T1000 (cell line): ENCODE measurements at places on chromosomes 13 and 19.

DNA sequence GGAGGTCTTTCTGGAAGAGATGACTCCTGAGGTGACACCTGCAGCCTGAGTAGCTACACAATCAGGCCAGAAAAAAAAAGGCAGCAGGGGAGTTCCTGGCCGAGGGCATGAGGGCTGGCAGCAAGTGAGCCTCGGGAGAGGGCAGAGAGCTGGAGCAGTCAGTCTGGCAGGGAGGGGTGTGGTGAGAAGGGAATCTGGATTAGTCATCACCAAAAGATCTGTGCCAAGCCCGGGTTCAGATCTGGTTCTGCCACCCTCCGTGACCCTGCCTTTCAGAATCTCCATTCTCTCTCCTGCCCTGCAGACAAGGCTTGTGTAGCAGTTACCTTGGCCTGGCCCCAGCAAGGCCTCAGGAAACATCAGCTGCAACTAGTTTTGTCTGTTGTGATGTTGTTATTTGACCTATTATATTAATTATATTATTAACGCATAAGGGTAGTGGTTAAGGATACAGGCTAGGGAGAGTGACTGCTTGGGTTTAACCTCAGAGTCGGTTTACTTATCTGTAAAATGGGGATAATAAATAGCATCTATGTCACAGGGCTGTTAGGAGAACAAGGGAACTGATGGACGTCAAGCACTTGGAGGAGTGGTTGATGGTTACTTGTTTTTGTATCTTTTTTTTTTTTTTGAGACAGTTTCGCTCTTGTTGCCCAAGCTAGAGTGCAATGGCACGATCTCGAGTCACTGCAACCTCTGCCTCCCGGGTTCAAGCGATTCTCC is 2.7 kb upstream of the CAPNS1 start:
- DNase-seq: peak; percentile 70

GRCh38 chr13:51673165-51673564 is 88.9 kb downstream of the WDFY2 start:
- DNase-seq: no peak

- DNase-seq: no peak
Observed at GRCh38 chr13:109666656-109667055, 119.7 kb downstream of the IRS2 start.

DNA sequence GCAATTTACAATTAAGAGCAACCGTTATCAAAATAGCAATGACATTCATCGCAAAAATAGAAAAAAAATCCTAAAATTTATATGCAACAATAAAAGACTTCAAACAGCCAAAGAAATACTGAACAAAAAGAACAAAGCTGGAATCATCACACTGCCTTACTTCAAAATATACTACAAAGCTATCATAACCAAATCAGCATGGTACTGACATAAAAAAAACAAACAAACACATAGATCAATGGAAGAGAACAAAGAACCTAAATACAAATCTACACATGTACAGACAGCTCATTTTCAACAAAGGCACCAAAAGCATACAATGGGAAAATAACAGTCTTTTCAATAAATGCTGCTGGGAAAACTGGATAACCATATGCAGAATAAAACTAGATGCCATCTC is 6.4 kb downstream of the ZNF562 start:
- DNase-seq: no peak

DNA sequence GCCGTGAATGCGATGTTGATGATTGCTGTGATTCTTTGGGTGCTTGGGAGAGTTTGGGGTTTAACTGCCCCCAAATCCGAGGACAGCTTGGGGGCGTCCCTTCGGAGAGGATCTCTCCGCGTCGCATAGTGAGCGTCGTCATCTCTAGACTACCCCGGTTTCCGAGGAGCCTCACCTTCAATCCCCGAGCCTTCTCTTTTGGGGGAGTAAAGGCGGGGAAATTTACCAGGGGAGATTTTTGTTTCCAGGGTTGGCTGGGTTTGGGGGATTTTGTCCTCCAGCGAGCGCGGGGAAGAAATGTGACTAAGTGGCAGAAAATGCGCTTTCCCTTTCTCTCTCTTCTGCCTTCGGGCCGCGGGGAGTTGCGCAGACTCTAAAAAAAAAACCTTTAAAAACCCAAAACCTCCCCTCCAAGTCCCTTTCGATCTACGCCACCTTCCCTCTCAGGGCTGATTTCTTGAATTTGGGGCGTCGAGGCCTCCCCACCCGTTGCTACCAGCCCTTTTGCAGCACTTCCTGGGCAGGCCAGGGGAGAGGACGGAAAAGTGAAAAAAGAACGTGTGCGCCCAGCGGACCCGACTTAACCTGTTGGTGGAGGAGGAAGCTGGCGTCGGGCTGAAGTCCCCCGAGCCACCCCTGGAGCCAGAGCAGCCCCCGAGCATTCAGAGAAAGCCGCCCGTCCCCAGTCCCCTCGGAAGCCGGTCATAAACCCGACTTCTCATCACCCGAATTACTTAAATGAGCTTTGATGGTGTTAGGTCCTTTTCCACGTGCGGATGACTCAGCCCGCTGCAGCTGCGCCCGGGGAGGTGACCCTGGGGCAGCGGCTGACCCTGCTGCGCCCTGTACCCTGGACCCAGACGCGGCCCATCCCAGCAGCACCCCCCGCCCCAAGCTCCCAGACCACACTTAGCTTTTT is 17.7 kb downstream of the NFIX start:
- no peak for DNase-seq

DNA sequence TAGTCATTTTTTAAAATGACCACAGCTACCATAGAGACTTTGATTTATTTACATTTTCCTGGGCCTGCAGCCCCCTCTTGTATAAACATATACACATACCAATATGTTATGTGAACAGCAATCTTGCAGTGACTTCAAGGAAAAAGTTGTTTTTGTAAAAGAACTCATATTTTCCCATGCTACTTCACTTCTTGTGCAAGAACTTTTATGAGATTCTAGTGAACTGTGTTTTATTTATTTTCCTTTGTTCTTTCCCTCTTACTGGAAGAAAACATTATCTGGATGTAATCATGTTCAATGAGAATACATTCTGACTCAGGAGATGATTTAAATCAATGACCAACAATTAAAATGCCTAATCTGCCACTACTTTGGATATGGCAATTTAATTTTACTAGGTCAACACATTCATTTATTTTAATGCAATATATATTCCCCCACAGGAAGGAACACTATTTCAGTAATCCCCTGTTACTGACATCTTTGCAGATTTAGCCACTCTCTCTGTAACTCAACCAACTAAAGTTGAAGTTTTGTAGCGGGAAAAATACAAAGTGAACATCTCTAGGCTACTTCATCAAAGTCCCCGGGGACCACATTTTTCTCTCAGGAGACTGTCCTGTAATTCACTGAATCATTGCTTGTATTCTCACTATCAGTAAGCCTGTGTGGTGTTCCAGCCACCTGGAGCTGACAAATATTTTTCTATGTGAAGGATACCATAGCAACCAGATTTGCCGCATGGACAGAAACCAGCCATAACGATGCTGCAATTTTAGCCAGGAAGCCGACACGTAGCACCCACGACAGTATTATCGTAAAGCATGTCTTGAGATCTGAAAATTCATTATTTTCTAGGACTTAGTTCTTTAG is 90.5 kb downstream of the STARD13 start:
- peak; percentile 58 for DNase-seq

GRCh38 chr13:27257233-27257568 is 5.8 kb downstream of the RPL21 start:
- no peak for DNase-seq

- DNase-seq: peak; percentile 75
Observed at GRCh38 chr19:38213911-38214625, 10.0 kb downstream of the DPF1 start.

GRCh38 chr13:71864986-71865873 is 1.8 kb downstream of the DACH1 start:
- no peak for DNase-seq

DNA sequence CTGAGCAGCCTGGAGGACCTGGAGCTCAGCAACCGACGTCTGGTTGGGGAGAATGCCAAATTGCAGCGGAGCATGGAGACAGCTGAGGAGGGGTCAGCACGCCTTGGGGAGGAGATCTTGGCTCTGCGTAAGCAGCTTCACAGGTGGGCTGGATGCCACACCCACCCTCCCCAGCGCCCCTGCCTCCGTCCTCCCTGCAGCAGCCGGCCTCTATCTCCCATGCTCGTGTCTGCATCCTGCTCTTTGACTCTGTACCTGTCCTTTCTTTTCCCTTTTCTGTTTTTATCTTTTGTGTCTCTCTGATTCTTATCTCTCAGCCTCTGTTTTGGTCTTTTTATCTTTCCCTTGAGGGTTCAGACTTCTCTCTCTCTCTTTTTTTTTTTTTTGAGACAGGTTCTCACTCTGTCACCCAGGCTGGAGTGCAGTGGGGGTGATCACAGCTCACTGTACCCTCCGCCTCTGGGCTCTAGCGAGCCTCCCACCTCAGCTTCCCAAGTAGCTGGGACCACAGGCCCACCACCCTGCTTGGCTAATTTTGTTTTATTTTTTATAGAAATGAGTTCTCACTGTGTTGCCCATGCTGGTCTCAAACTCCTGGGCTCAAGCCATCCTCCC is 10.1 kb downstream of the KASH5 start:
- no peak for DNase-seq

DNA sequence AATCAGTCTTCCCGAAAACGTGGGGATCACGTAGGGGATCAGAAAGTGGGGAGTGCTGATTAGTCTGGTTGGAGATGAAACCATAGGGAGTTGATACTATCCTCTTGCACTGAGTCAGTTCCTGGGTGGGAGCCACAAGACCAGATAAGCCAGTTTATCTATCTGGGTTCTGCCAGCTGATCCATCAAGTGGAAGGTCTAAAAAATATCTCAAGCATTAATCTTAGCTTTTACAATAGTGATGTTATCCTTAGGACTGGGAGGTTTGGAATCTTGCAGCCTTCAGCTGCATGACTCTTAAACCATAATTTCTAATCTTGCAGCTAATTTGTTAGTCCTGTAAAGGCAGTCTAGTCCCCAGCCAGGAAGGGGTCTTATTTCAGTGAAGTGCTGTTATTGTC is 2474.2 kb downstream of the PCDH9 start:
- no peak for DNase-seq

GRCh38 chr13:50543782-50544181 is 299.7 kb downstream of the DLEU7 start:
- DNase-seq: no peak

GRCh38 chr13:44368599-44369368 is 4.8 kb upstream of the SERP2 start:
- no peak for DNase-seq

GRCh38 chr13:106087201-106087600 is 448.3 kb downstream of the EFNB2 start:
- no peak for DNase-seq

DNA sequence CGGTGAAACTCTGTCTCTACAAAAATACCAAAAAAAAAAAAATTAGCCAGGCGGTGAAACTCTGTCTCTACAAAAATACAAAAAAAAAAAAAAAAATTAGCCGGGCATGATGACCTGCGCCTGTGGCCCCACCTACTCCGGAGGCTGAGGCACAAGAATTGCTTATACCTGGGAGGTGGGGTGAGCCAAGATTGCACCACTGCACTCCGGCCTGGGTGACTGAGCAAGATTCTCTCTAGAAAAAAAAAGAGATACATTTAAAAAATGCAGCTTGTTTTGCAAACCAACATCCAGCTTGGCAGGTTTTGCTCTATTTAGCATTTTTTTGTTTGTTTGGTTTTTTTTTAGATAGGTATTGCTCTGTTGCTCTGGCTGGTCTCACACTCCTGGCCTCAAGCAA is 6.7 kb upstream of the PGPEP1 start:
- DNase-seq: no peak

DNA sequence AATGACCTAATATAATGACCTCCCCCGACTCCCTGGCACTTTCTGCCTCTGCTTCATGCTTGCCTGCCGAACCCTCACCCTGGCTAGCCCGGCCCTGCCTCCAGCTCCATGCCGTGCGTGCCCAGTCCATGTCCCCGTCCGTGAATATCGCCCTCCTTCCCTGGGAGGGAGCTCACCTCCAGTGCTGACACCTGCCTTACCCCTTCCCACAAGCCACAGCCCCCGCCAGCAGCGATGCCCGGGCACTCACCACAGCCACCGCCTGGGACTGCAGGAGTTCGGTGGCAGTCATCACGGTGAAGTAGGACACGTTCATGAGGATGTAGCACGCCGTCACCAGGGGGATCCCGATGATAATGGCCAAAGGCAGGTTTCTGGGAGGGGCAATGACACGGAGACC is 10.0 kb downstream of the SLC7A9 start:
- no peak for DNase-seq

- DNase-seq: no peak
Observed at GRCh38 chr19:27773318-27774094, 1439.4 kb downstream of the UQCRFS1 start.

- peak; percentile 98 for DNase-seq
Observed at GRCh38 chr13:97432917-97433726, 847 bp upstream of the RAP2A start.

DNA sequence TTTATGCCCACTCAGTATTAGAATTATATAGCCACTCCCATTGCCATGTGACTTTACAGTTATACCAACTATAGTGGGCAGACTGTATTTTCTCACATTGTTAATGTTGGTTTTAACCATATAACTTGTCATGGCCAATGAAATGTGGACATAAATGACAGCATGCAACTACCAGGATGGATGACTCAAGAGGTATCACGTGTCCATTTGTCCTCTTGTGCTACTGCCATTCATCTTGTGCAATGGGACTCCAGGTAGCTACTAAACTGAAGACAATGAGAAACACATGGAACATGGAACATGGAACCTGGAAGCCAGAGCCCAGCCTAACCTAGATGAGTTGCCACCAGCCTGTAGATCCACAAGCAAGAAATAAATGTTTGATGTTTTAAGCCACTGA is 242.7 kb upstream of the IPO5 start:
- no peak for DNase-seq

- no peak for DNase-seq
Observed at GRCh38 chr19:44726465-44726864, 22.0 kb upstream of the BCL3 start.

- no peak for DNase-seq
Observed at GRCh38 chr13:26628706-26629105, 71.2 kb downstream of the WASF3 start.
